Neuronal stem cell (in vitro differentiated cells): ENCODE measurements at places on chromosomes 16 and 17.

DNA sequence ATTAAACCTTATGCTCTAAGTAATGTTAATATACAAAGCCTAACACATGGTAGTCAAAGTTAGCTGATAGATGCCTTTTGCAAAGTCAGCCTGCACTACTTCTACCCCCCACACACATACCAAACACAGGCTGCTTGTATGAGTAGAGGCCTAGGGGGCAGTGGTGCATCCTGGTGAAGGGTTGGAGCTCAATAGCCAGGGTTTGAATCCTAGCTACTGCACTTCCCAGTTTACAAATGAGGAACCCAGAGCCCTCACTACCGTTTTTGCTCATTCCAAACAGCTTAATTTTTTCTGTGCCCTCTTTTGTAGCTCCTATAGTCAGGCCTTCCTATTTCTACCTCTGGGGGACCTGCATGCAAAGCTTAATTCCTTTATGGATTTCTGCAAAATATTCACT lies 18.9 kb upstream of the HYDIN start:
- H3K4me3 ChIP-seq: no peak overlapping the region
- no peaks in the 10 kb centered on the region for H3K36me3 ChIP-seq
- no peak overlapping the region for H3K27ac ChIP-seq
- no peak for DNase-seq
- no peaks in the 10 kb centered on the region for H3K4me1 ChIP-seq

GRCh38 chr17:11608396-11608795 lies 10.1 kb downstream of the DNAH9 start:
- no peaks in the 10 kb centered on the region for H3K27me3 ChIP-seq
- H3K4me1 ChIP-seq: peaks cover 8% of the 10 kb centered on the region
- no peak for DNase-seq

GRCh38 chr16:89493776-89494175 lies 3.4 kb upstream of the ANKRD11 start:
- H3K4me1 ChIP-seq: peaks cover 21% of the 10 kb centered on the region
- H3K36me3 ChIP-seq: peaks cover 3% of the 10 kb centered on the region
- no peak for DNase-seq
- H3K27ac ChIP-seq: no peak overlapping the region
- no peaks in the 10 kb centered on the region for H3K27me3 ChIP-seq

GRCh38 chr17:81832608-81833159 lies 407 bp downstream of the MCRIP1 start:
- no peaks in the 10 kb centered on the region for H3K27me3 ChIP-seq
- H3K36me3 ChIP-seq: peaks cover 2% of the 10 kb centered on the region
- no peak overlapping the region for H3K27ac ChIP-seq

DNA sequence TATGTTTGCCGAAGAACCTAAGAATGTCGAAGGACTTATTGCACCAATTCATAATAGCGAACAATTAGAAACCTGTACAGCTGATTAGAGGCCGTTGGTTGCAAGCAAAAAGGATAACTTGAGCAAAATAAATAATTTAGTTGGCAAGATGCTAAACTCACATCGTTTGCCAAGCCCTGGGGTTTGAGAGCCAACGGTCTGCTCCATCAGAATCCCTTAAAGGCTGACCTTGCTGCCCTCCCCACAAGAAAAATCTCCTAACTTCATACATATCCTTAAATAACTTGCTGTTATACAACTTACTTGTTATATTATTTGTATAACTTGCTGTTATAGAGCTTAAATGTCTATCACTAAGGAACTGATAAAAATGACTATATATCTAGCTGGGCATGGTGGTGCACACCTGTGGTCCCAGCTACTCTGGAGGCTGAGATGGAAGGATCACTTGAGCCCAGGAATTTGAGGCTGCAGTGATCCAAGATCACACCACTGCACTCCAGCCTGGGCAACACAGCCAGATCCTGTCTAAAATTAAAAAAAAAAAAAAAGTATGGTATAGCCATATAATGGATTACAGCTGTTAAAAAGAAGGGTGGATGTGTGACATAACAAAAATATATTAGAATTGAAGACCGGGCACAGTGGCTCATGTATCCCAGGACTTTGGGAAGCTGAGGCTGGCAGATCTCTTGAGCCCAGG lies 1.9 kb upstream of the TRIM37 start:
- H3K4me1 ChIP-seq: peaks cover 3% of the 10 kb centered on the region
- no peaks in the 10 kb centered on the region for H3K27me3 ChIP-seq
- no peak for DNase-seq
- H3K4me3 ChIP-seq: no peak overlapping the region
- peaks cover 59% of the 10 kb centered on the region for H3K36me3 ChIP-seq

DNA sequence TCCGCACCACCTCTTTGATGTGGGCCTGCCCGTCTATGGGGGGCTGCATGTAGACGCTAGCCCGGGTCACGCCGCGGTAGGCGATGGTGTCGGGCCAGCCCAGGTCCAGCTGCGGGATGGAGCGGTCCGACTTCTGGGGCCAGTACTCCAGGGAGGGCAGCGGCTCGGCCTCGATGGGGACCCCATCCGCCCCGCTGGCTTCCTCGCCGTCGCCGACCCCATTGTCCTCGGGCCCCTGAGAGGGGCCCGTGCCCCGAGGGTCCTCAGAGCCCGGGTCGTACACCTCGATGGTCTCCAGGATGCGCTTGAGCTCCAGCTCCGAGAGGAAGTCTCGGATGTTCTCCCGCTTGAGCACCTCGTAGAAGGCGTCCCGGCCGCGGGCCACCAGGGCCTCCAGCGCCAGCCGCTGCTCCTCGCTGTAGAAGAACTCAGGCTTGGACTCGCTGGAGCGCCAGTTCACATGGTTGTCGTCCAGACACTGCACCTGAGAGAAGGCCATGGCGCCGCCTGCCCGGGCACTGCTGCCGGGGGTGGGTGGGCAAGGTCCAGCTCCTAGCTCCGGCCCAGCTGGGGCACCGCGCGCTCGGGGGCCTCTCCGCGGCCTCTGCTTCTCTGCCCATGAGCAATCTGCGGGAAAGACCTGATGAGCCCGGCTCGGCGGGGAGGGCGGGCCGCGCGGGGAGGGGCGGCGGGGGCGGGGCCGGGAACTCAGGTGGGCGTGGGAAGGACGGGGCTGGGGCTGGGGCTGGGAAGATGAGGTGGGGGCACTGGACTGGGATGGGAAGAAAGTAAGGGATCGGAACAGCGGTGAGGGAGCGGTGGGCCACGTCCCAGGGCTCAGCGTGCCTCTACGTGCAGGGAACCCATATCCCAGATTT lies 782 bp downstream of the FAM83G start:
- no peak overlapping the region for H3K4me3 ChIP-seq
- DNase-seq: peak; percentile 29
- H3K4me1 ChIP-seq: peaks cover 8% of the 10 kb centered on the region
- H3K36me3 ChIP-seq: no peaks in the 10 kb centered on the region
- no peaks in the 10 kb centered on the region for H3K27me3 ChIP-seq

- peaks cover 4% of the 10 kb centered on the region for H3K4me1 ChIP-seq
- peaks cover 46% of the 10 kb centered on the region for H3K27me3 ChIP-seq
- H3K4me3 ChIP-seq: no peak overlapping the region
- no peak for DNase-seq
Observed at GRCh38 chr17:79695797-79696609, 34.7 kb upstream of the ENPP7 start.

DNA sequence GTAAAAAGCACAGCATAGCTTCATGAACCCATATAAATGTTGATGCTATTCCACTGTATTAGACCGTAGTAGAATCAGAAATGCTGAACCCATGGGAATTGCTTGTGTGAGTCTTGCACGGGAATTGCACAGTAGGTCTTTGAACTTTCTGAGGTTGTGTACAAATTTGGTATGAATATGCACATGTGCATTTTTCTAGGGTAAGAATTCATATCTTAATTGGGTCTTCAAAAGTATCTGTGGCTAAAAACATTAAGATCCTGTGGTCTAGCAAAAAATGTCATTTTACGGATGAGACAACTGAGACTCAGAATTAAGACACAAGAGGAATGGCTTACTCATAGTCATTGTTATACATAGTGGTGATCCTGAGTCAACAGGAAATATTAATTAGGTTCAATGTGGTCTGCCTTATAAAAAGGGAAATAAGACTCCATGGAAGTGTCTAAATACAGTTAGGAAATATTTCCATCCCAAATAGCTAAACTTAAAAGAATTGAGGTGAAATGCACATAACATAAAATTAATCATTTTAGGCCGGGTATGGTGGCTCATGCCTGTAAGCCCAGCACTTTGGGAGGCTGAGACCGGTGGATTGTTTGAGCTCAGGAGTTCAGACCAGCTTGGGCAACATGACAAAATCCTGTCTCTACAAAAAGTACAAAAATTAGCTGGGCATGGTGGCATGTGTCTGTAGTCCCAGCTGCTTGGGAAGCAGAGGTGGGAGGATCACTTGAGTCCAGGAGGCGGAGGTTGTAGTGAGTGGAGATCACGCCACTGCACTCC lies 22.8 kb downstream of the TAOK1 start:
- no peaks in the 10 kb centered on the region for H3K4me1 ChIP-seq
- H3K27me3 ChIP-seq: no peaks in the 10 kb centered on the region
- no peak overlapping the region for H3K4me3 ChIP-seq

DNA sequence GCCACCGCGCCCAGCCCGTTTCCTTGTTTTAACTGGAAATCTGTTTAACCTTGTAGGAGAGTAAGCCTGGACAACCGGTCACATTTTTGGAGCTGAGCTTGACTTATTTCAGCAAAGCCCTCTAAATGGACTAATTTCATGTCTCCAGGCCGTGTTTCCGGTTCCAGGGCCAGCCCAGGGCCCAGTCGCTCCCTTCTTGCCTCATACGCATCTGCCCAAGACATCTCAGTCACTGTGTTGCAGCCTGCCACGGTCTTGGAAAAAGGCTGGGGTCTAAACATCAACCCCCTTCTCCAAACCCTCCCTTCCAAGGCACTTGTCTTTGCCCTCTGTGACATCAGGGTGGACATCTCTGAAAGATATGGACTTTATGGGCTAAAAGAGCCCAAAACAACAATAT lies 18.9 kb downstream of the PLEKHG4 start:
- peaks cover 1% of the 10 kb centered on the region for H3K4me1 ChIP-seq
- H3K4me3 ChIP-seq: no peak overlapping the region

DNA sequence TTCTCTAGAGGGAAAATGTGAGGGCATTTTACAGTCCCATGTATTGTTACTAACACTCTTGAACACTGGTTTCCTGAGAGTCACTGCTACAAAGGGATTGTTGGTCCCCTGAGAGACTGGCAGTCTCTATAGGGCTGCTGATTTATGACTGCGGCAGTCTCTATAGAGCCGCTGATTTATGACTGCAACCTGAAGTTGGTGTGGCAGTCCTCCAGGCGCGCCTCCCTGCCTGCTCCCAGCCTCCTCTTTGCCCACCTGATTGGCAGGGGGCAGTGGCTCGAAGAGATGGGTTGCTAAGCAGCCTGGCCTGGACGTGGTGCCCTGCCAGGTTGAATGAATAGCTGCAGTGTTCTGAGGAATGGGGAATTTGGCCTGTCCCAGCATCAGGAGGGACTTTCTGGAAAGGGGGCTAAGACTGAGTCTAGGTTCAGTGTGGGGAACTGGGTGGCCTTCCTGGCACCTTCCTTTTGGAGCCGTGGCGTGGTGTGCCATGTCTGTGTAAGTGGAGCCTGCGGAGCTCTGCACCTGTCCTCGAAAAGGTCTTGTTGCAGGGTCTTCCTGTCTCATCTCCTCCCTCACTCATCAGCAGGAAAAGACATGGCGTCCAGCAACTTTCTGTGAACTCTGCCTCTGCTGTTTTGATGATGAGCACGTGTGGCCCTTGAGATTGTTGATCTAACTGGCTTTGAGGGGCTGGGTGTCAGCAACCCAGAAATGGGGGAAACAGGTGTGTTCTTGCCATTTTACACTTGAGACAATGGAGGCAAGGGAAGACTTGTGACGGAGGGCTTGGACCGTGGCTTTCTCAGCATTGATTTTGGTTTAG lies 24.9 kb downstream of the SAP30BP start:
- no peak for DNase-seq
- peaks cover 39% of the 10 kb centered on the region for H3K4me1 ChIP-seq

DNA sequence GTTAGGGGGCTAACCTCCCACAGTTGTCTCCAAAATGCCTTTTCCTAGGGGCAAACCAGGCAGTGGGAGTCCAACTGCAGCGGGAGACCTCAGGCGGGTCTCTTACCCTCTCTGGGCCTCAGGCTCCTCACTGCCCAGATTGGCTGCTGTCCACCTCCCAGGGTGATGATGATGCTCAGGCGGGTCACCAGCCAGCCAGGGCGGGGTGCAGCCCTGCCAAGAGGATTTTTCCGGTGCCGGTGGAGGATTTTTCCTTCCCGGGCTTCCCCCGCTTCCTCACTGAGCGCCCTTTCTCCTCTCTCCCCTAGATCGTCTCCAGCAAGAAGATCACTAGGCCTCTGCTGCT lies 22.8 kb downstream of the CPNE2 start:
- no peaks in the 10 kb centered on the region for H3K36me3 ChIP-seq
- no peak for DNase-seq
- H3K27ac ChIP-seq: peak overlapping the region; percentile 94
- H3K27me3 ChIP-seq: no peaks in the 10 kb centered on the region
- H3K4me1 ChIP-seq: peaks cover 20% of the 10 kb centered on the region

DNA sequence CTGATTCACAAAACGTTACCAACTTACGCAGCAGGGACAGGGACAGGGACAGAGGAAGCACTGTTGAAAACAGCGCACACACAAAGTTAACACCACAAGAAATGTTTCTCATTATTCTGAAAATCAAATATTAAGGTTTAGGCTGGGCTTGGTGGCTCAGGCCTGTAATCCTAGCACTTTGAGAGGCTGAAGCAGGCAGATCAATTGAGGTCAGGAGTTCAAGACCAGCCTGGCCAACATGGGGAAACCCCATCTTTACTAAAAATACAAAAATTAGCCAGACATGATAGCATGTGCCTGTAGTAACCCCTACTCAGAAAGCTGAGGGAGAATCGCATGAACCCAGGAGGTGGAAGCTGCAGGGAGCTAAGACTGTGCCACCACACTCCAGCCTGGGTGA lies 4.2 kb downstream of the CYTH1 start:
- H3K4me3 ChIP-seq: no peak overlapping the region
- no peaks in the 10 kb centered on the region for H3K36me3 ChIP-seq
- H3K27ac ChIP-seq: no peak overlapping the region
- DNase-seq: no peak
- H3K4me1 ChIP-seq: peaks cover 11% of the 10 kb centered on the region

DNA sequence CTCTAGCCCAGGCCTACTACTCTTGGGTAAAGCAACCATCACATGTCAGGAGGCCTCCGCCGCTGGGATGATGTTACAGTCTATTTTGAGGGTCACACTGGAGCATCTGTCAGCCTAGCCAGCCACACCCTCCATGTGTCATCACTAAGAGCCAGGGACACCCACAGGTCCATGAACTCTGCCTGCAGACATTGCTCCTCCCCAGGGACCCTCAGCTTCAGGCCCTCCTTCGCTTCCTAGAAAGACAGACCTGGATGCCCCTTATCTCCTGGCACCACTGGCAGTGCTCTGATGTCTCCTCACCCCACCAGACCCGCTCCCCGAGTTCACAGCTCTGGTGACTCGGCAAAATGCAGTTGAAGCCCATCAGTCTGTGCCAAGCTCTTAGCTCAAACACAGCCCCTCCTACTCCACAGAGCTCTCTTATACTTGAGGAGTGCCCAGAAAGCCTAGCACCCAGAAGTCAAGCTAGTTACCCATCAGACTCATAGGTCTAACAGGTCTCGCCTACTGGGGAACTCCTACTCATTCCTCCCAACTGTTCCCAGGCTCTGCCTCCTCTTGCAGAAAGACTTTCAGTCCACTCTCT lies 5.9 kb downstream of the RANBP10 start:
- no peak overlapping the region for H3K4me3 ChIP-seq
- H3K36me3 ChIP-seq: peaks cover 78% of the 10 kb centered on the region
